ENCODE measurements at places on chromosomes 1 and 21.

- DNase-seq, result peak; percentile 70
Measured at GRCh38 chr1:183276386-183277080, 90.5 kb downstream of the LAMC2 start.

- DNase-seq, result no peak
Measured at GRCh38 chr1:22179197-22179803, 36.4 kb upstream of the WNT4 start.

DNA sequence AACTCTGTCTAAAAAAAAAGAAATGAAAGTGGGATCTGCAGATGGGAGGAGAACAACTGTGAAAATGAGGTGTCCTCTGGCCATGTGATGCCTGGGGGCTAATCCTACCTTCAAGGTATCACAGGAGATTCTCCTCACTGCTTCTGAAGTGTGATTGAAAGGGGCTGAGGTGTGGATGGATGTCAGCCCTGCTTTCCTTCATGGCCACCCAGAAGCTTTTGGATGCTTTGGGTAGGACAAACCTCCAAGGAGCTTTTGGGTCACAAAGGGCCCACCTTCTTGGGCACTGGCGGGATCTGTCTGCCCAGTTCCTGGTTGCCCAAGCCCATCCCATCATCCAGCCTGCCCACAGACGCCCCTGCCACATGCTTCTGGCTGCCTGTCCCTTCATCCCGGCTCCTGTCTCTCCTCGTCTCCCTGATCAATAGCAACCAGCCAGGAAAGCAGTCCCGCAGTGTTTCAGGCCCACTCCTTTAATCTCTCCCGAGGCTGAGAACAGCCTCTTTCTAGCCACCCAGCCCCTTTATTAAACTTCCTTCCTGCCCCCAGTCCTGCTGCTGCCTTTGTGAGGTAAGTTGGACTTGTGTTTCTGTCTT, 87.2 kb downstream of the MAN1C1 start:
- DNase-seq, result no peak

DNA sequence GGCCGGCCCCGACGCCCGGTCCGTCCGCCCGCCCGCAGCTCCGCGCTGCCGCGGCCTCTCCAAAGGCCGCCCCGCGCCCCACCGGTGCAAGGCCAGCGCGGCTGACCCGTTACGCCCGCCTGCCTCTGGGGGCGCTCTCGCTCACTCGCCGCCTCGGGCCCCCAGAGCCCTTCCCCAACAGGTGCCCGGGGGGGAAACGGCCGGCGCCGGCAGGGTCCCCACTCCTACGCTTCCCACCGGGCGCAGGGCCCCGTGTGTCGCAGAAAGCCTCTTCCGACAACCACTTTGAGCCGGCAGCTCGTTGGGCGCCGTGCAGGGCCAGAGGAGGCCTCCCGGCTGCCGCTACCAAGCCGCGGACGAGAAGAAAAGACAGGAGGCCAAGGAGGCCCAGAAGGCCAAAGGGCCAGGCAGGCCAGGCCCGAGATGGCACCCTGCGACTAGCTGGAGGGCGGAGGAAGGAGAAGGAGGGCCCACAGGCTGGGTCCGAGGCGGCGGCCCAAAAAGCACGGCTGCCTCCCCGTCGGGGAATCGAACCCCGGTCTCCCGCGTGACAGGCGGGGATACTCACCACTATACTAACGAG, 64.9 kb upstream of the FCGR2A start:
- DNase-seq, result no peak

DNA sequence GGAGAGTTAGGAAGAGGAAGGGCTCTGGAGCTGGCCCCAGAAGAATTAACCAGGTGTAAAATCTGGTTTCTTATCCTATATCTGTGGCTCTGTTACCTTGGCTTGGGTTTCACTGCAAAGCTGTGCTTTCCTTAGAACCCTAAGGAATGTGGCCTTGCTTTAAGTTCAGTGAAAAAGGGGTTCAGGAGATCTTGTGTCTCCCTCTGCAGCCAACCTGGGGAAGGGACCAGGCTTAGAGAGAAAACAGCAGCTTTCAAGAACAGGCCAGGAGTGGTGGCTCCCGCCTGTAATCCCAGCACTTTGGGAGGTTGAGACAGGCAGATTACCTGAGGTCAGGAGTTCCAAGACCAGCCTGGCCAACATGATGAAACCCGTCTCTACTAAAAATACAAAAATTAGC, 16.1 kb upstream of the MYCL start:
- no peak for DNase-seq

- no peak for DNase-seq
Measured at GRCh38 chr1:8810987-8811386, 6.5 kb downstream of the RERE start.

DNA sequence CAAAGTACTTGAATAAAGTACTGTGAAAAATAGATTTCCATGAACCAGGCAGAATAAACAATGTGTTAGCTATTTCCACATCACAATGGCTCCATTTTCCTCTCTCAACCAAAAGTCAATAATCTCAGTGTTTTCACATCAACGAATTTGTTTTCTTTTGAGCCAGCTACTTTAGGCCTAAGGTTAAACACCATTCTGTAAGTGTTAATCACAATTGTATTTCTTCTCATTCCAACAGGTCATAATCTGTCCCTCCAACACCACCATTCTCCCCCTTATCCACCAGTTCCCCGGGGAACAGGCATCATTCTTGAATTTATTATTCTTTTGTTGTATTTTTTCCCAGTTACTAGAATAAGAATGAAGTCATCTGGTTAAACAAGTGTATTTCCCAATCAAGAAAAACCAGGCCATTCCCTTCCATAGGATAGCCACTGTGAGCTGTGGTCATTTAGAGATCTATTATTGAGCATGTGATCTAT, 66.2 kb upstream of the PALMD start:
- DNase-seq, result no peak

Measured in T1000 (cell line).